Spinal cord (tissue), 10 donors: ENCODE measurements at places on chromosomes 4 and X.

- DNase-seq = no peak
Measured at GRCh38 chr4:1244081-1244977, 4.6 kb downstream of the CTBP1 start.

DNA sequence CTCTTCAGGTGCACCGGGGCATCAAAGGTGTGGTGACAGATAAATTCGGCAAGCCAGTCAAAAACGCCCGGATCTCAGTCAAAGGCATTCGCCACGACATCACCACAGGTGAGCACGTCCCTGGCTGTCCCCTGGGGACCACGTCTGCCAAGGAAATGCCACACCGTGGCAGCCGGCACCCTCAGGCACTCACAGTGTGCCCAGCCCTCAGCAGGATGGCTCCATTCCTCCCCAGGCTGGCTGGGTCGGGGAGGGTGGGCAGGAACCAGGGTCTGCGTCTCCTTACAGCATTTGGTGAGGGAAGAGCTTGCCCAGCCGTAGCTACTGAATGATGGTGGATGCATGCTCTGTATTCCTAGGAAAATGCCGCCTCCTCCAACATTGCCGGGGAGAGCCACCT lies 25.9 kb downstream of the CPZ start:
- no peak for DNase-seq

GRCh38 chr4:62250100-62250499 lies 1050.0 kb downstream of the ADGRL3 start:
- DNase-seq = no peak

DNA sequence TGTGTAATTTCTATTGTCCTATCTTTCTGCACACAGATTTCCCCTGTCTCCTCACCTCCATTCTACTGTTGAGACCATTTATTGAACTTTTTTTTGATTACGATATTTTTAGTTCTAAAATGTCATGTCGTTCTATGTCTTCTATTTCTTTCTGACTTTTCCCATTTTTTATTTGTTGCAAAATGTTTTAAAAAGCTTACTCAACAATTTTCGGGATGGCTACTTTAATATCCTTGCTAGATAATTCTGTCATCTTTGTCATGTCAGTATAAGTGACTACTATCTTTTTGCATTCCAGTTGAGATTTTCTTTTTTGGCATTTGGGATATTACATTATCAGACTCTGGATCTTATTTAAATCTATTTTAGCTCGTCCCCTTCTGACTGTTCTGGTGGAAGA lies 7.5 kb upstream of the DMD start:
- no peak for DNase-seq

DNA sequence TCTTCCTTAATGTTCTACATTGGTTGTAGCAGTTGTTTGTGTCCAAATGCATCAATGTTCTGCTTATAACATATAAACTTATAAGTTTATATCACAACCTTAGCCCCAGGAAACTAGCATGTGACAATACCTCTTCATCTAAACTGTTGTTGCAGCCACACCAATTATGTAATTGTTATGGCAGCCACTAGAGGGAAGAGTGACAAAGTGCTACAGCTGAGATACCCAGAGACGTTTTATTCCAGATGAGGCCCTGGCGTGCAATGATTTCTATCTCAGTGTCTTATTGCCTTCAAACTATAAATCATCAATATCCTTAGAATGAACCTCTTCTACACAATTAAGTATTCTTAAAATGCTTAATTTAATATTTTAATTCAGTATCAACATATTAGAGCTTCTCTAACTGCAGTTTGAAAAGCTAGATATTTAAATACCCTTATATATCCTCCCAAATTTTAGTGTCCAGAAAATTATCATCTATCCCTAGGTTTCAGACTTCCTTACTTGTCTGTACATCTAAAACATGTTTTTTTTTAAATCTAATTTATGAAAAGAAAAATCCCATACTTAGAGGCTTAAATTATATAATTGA lies 171.6 kb downstream of the PCDH10 start:
- no peak for DNase-seq

DNA sequence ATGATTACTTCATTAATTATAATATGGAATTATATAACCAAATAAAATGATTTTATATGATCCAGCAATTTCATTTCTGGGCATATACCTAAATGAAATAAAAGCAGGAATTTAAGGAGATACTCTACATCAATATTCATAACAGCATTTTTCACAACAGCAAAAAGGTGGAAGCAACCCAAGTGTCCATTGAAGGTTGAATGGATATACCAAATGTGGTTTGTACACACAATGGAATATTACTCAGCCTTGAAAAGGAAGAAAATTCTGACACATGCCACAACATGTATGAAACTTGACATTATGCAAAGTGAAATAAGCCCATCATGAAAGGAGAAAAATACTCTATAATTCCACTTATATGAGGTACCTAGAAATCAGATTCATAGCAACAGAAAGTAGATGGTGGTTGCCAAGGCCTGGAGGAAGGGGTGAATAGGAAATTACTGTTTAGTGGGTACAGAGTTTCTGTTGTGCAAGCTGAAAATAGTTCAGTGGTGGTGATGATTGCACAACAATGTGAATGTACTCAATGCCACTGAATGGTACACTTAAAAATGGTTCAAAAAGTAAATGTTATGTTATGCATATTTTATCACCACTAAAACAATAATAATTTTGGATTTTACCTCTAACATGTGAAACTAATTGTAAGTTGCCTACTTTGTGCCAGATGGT lies 471.5 kb downstream of the SPRY1 start:
- no peak for DNase-seq

- DNase-seq = no peak
Measured at GRCh38 chr4:101306225-101306624, 41.1 kb downstream of the PPP3CA start.

DNA sequence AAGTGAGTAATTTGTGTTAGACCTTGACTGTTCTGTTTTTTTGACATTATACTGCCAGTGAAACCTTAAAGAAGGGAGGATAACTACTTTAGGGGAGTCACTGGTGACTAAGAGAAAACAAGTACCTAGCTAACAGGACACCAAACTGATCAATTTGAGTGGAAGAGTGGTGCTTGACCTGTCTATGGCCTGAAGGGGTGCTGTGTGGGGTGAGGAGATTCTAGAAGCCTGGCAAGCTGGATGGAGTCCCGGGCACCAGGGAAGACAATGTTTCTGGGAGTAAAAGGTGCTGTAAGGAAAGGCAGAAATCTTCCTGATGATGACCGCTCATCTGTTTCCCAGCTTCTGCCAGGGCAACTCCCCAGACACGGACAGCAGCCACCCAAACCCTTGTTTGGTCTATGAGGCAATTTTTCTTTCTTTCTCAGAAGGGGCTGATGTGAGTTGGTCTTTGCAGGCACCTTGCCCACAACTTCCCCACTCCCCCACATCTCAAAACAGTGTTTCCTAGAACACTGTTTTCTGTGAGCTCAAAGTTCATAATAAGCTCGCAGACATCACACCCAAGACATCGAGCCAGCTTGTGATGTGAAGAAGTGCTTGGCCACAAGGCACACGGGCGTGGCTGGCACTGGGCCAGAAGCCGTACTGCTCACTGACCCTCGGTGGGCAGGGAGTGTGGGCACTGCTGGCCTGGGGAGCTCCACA lies 4.6 kb downstream of the TXK start:
- no peak for DNase-seq

GRCh38 chr4:122928930-122929329 lies 6.5 kb upstream of the NUDT6 start:
- no peak for DNase-seq

DNA sequence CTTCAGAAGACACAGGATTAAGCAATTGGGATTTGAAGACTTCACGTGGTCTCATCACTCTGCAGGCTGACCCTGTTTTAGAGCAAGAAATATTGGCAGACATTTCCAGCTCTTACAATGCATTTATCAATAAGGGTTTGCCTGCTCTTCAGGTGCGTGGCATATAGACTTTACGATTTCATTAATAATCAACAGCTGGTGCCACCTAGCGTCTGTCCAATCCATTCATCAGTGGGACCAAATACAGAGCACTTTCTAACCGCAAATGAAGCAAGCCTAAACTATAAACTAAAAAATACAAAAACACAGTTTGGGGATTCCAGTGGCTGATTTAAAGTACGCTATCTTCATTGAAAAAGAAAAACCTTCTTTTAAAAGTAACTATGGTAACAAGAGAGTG lies 125.4 kb upstream of the DMD start:
- peak; percentile 85 for DNase-seq

- no peak for DNase-seq
Measured at GRCh38 chr4:90979556-90979955, 852.4 kb downstream of the CCSER1 start.

- DNase-seq = peak; percentile 25
Measured at GRCh38 chr4:106266201-106266600, 49.8 kb downstream of the TBCK start.

GRCh38 chrX:27085346-27085745 lies 377.8 kb downstream of the PPP4R3C start:
- no peak for DNase-seq

GRCh38 chr4:165199722-165200121 lies 7.6 kb upstream of the KLHL2 start:
- no peak for DNase-seq

- no peak for DNase-seq
Measured at GRCh38 chr4:122003335-122003734, 51.5 kb upstream of the TRPC3 start.

- DNase-seq = no peak
Measured at GRCh38 chrX:119625843-119626242, 19.6 kb upstream of the NKRF start.

- DNase-seq = no peak
Measured at GRCh38 chr4:68447201-68447600, at the start of gene TMPRSS11E. TSS of gene TMPRSS11E (plus strand) at chr4:68447463. CDS start at chr4:68447513, 50 bp downstream.

- DNase-seq = peak; percentile 28
Measured at GRCh38 chr4:140754918-140755773, 1.0 kb downstream of the TBC1D9 start.

DNA sequence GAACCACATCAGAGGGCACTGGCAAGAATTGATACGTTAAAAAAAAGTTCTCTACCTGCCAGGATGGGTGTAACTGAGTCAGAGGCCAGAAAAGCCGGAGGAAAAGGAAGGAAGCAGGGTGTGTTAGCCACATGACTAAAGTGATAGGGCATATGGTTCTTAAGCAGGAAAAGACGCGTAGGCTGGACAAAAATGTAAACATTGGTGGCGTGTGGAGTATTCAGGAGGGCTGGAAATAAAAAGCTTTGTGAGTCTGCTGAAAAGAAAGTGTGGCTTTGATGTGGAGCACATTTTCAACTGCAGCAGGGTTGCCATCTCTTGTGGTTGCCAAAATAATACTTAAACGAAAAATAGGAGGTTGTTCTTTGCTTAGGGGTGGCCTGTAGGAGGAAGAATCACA lies 186.5 kb upstream of the RPL34 start:
- DNase-seq = no peak

GRCh38 chr4:74181219-74181618 lies 23.3 kb downstream of the MTHFD2L start:
- no peak for DNase-seq

- DNase-seq = no peak
Measured at GRCh38 chr4:124104628-124105027, 607.9 kb downstream of the ANKRD50 start.

DNA sequence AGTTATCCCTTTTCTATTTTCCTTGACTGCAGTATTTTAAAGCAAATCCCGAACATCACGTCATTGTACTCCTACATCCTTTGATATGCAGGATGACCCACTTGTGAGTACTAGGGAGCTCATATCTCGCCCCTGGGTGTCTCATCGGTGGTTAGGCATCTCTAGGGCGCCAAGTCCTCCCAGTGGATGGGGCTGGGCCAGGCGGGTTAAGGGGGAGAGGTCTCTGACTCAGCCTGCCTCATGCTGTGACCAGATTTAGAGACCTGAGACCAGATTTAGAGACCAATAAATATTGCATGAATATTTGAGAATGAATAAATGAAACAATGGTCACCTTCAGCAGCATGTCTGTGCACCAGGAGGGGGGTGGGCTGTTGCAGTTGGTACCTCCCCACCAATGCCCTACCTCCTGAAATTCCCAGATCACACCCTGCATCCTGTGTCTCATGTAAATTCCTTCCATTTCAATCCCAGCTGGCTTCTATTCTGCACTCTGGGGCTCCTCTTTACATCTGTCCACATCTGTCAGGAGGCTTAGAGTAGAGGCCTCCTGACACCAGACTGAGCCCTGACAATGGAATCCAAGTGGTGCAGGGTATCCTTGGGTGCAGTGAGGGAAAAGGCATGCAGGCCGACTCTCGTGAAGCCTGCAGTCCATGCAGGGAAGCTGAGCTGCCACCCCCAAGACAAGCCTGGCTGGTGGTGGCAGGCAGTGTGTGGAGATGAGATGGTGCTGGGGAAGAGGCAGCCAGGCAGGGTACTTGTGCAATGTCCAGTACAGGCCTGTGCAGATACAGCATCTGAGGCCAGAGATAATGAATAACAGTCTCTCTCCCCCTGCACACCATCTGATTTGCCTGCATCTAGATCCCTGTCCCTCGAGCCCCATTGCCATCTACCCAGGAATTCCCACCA lies 5.2 kb downstream of the APLN start:
- no peak for DNase-seq

DNA sequence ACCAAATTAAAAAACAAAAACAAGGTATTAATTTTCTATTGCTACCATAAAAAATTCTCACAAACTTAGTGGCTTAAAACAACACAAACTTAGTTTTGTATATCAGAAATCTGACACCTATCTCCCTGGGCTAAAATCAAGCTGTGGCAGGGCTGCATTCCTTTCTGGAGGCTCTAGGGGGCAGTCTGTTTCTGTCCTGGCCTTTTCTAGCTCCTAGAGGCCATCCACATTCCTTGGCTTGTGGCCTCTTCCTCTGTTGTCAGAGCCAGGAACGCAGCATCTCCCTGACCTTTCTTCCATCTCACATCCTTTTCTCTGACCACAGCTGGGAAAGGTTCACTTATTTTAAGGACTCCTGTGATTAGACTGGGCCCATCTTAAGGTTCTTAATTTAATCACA lies 38.9 kb upstream of the TLR2 start:
- DNase-seq = no peak

- no peak for DNase-seq
Measured at GRCh38 chrX:128816919-128817318, 706.4 kb downstream of the SMARCA1 start.

DNA sequence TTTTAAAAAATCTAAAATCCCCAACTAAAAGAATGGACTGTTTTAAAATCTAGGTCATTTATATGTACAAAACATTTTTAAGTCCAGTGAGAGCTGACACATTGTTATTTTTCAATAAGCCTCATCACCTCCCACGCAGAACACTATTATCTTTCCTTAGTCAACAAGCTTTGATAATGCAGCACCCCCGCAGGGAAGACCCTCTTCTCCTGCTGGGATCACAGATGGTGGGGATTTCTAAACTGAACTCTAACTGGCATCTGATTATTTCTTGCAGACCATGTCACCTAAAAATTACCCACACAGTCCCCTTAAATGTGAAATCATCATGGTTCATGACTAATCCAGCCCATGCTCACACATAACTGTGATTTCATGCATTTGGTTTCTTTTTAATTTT lies 11.6 kb downstream of the SYTL4 start:
- peak; percentile 29 for DNase-seq

GRCh38 chr4:19693936-19694570 lies 557.7 kb upstream of the SLIT2 start:
- DNase-seq = no peak

GRCh38 chrX:148728901-148729300 lies 228.5 kb downstream of the AFF2 start:
- no peak for DNase-seq
